ENCODE measurements at places on chromosomes 6 and 20.

DNA sequence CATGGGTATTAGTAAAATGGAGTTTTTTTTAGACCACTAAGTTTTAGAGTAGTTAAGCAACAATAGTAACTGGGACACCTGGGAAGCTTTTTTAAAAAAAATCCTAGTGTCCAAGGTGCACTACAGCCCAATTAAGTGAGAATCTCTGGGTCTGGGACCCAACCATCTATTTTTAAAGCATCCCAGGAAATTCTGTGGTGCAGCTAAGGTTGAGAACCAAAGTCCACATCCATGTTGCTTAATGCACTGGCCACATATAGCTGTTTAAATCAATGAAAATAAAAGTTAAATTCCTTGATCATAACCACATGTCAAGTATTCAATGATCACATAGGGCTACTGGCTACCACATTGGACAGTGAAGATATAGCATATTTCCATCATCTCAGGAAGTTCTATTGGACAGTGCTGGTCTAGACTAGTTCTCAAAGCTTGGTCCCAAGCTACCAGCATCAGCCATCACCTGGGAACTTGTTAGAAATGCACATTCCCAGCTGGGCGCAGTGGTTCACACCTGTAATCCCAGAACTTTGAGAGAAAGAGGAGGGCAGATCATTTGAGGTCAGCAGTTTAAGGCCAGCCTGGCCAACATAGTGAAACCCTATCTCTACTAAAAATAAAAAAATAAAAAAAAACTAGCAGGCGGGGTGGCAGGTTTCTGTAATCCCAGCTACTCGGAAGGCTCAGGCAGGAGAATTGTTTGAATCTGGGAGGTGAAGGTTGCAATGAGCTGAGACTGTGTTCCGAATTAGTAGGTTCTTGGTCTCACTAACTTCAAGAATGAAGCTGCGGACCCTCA lies 12.7 kb downstream of the KIF13A start:
- DNase-seq = no peak

GRCh38 chr6:120405947-120406346 lies 928.3 kb downstream of the TBC1D32 start:
- DNase-seq = peak; percentile 24

GRCh38 chr6:38236631-38237030 lies 403.1 kb downstream of the BTBD9 start:
- DNase-seq = no peak

- DNase-seq = no peak
These were observed 22.1 kb upstream of the RALGAPA2 start for GRCh38 chr20:20734475-20734948.

DNA sequence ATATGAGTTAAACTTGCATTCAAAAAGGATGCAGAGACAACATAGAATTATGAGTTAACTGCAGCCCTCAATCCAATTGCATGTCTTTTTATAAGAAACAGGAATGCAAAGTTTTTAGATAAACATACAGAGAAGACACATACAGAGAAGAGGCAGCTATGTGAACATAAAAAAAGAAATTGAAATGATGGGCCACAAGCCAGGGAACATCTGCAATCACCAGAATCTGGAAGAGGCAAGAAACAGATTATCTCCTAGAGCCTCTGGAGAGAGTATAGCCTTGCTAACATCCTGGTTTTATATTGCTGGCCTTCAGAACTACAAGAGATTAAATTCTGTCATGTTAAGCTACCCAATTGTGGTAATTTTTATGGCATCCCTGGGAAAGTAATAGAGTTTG lies 257.2 kb upstream of the EYS start:
- DNase-seq = no peak

GRCh38 chr6:146582857-146583256 lies 15.9 kb upstream of the ADGB start:
- peak; percentile 54 for DNase-seq

Measured in MCF 10A (cell line).